ENCODE measurements at places on chromosomes 7 and 10. TPM values are rescaled to one million over a fixed set of nuclear protein-coding genes. Genes with fewer than 3 reads are reported as not detected.

HOGA1 gene
- 0.92 TPM for total RNA-seq

COL13A1 gene
- 2.4 TPM for total RNA-seq

ACHE gene
- 7.7 TPM for total RNA-seq

LGI1 gene
- total RNA-seq, result 12.6 TPM

GRCh38 chr10:49323171-49323895 is 24.4 kb downstream of the C10orf71 start:
- no peak overlapping the region for H3K4me3 ChIP-seq
- peaks cover 51% of the 10 kb centered on the region for H3K36me3 ChIP-seq
- peak overlapping the region; percentile 86 for H3K27ac ChIP-seq

DNA sequence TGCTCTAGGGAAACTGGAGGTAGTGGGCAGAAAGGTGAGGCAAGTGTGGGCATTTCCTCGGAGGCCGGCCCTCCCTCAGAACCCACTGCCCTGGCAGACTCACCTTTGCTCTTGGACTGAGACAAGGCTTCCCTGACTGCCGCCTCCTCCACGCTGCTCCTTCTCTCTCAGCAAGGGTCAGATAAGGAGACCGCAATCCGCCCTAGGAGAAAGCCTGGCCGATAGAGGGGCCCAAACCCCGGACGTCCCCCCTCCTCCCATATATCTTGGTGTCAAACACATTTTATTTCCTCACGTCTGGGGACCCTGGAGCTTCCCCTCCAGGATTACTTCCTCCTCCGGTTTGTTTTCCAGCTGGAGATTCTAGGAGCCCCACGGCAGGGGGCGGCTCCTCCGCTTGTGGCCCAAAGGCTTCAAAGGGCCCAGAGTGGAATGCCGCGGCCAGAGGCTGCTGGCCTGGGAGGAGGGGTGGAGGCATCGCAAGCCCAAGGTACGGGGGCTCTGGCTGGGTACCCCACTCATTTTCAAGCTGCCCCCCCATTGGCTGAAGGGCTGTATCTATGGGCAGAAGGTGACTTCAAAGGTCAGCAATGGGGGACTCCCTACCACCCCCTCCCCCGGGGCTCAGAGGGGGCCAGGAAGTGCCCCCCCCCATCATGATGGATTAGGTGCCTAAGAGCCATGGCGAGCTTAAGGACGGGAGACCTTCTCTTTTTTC is 31.7 kb upstream of the LBX1 start:
- no peak for DNase-seq
- no peak overlapping the region for H3K4me3 ChIP-seq
- no peaks in the 10 kb centered on the region for H3K27me3 ChIP-seq
- H3K36me3 ChIP-seq, result no peaks in the 10 kb centered on the region
- H3K4me1 ChIP-seq, result no peaks in the 10 kb centered on the region

DNA sequence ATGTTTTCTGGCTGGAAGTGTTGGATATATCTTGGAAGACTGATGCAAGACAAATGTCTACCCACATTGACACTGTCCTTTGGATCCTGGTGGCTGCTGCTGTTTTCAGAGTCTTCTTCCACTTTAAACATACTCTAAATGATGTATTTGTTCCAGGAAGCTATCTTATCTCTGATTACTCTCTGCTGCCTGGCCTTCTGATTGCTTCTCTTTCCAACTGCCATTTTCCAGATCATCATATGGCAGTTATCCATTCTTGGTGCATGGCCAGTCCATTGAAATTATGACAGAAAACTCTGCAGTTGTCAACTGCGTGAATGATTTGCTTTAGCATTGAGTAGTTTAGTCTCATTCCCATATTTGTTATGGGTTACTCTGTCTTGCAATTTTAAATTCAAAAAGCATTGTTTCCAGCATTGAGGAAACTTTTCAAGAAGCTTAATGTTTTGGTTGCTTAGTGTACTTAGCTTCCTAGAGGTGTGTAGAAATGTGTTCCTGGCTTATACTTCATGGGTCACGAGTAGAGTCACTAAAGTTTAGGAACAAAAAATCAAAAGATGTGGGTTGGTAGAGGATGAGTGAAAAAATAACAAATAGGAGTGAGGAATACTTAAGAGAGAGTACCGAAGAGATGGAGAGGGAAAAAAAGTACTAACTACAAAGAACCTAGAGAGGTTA is 268.3 kb upstream of the MTPN start:
- no peak overlapping the region for H3K27ac ChIP-seq
- no peaks in the 10 kb centered on the region for H3K36me3 ChIP-seq
- no peaks in the 10 kb centered on the region for H3K27me3 ChIP-seq
- no peak for DNase-seq
- no peak overlapping the region for H3K4me3 ChIP-seq

DNA sequence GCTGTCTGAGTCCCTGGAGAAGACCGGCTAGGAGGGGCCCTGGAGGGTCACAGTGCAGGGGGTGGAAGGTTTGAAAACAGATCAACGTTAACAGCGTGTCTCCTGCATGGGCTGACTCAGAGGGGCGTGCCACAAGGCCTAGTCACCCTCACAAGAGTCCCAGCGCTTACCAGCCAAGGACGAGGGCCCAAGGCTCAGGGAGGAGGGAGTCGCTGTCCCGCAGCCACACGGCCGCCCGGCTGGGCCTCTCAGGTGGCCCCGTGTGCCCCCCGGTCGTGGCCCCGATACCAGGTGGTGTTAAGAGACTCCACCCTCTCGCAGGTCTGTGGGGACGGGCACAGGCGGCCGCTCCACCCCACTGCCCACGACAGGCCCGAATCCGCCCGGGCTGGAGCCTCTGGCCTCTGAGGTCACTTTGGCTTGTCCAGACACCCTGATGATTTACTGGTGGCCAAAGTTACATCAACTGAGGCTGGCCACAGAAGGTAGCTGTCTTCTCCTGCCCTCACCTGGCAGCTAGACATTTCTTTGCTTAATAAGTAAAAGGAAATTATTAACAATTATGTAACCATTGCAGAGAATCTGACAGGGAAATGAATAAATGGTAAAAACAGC is 34.0 kb downstream of the FAM20C start:
- no peak overlapping the region for H3K4me3 ChIP-seq
- no peaks in the 10 kb centered on the region for H3K27me3 ChIP-seq
- H3K4me1 ChIP-seq, result peaks cover 30% of the 10 kb centered on the region
- DNase-seq, result no peak
- H3K27ac ChIP-seq, result no peak overlapping the region
- no peaks in the 10 kb centered on the region for H3K36me3 ChIP-seq

DNA sequence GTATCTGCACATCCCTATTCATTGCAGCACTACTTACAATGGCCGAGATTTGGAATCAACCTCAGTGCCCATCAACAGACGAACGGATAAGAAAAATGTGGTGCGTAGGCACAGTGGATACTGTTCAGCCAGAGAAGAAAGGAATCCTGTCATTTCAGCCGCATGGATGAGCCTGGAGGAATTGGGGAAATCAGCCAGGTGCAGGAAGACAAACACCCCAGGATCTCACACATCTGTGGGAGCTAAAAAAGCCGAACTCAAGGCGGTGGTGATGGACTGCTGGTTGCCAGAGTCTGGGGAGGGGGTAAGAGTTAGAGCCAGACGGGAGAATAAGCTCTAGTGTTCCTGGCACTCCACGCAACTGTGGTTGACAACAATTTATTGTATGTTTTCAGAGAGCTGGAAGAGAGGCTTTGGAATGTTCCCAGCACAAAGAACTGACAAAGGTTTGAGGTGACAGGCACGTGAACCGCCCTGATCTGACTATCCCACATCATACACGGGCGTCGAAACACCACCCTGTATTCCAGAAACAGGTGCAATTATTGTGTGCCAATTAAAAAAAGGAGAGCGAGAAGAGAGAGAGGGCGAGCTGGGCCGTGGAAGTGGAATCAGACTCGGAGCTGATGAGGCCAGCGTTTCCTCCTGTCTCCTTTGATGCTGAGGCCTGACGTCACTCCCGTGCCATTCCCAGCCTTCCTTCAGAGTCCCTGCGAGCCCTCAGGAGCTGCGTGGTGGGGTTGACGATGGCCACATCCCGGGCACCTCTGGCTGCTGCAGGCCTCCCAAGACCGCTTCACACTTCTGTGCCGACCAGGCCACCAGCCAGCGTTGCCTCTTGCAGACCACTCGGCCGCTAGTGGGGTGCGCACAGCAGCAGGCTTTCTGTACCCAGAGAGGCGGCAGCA is 189.5 kb downstream of the DNAJB6 start:
- no peak for DNase-seq
- H3K27me3 ChIP-seq, result peaks cover 5% of the 10 kb centered on the region
- H3K27ac ChIP-seq, result no peak overlapping the region
- no peak overlapping the region for H3K4me3 ChIP-seq
- H3K36me3 ChIP-seq, result no peaks in the 10 kb centered on the region
